ENCODE measurements at places on chromosomes 12 and 14.

DNA sequence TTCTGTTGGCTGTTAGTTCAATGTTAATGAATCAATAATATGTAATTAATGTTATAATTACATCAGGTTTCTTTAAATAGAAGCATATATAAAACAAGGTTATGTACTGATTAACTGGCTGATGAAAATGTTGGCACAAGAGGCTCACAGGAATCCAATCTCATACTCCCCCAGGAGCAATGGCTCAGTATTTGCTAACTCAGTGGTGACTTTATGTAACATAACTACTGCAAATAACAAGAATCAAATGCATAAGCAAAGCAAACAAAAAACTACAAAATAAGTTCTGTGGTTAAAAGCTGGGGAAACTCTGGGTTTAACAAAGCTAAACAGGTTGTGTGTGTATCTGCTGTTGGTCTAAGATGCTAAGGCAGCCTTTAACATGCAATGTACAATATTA lies 27.7 kb upstream of the BBS10 start:
- DNase-seq = no peak

GRCh38 chr12:66441905-66442559 lies 139.7 kb downstream of the HELB start:
- no peak for DNase-seq

GRCh38 chr12:38907201-38907923 lies 2.0 kb upstream of the CPNE8 start:
- no peak for DNase-seq

- DNase-seq = no peak
Measured at GRCh38 chr12:122265476-122265875, 818 bp downstream of the VPS33A start.

GRCh38 chr14:26775765-26776563 lies 178.1 kb upstream of the NOVA1 start:
- DNase-seq = no peak

GRCh38 chr12:93603762-93604161 lies 31.3 kb downstream of the SOCS2 start:
- DNase-seq = no peak

DNA sequence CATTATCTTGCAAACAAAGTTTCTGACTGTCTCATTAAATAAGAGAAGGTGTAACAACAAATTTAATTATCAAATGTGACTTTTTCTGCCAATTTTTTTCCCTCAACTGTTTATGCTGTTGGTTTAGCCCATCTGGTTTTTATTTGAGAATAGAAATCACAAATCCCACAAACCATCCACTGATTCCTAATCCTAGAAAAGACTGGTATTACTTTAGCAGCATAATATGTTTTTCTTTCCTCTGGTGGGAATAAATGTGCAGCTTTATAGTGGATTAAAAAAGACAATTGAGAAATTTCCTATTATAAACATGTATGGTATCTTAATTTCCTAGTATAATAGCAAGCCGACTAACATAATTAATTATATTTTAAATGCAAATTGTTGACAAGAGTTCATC lies 257.9 kb upstream of the FOXN3 start:
- no peak for DNase-seq

- DNase-seq = no peak
Measured at GRCh38 chr12:72278894-72279293, 6.7 kb downstream of the TRHDE start.

- DNase-seq = no peak
Measured at GRCh38 chr12:30525171-30525570, 170.5 kb downstream of the IPO8 start.

Measured in stimulated activated CD8-positive, alpha-beta memory T cell treated with anti-CD3 and anti-CD28 coated beads, Interleukin-7, amount 100 ng/mL, for 48 hours (primary cell).